Activated CD4-positive, alpha-beta memory T cell treated with anti-CD3 and anti-CD28 coated beads for 36 hours (primary cell): ENCODE measurements at places on chromosomes 7 and 10. TPM values are rescaled to one million over a fixed set of nuclear protein-coding genes. Genes with fewer than 3 reads are reported as not detected.

The LIPF gene
- total RNA-seq: not detected

The HECW1 gene
- not detected for total RNA-seq

The ABCC2 gene
- 0.82 TPM for total RNA-seq

DNA sequence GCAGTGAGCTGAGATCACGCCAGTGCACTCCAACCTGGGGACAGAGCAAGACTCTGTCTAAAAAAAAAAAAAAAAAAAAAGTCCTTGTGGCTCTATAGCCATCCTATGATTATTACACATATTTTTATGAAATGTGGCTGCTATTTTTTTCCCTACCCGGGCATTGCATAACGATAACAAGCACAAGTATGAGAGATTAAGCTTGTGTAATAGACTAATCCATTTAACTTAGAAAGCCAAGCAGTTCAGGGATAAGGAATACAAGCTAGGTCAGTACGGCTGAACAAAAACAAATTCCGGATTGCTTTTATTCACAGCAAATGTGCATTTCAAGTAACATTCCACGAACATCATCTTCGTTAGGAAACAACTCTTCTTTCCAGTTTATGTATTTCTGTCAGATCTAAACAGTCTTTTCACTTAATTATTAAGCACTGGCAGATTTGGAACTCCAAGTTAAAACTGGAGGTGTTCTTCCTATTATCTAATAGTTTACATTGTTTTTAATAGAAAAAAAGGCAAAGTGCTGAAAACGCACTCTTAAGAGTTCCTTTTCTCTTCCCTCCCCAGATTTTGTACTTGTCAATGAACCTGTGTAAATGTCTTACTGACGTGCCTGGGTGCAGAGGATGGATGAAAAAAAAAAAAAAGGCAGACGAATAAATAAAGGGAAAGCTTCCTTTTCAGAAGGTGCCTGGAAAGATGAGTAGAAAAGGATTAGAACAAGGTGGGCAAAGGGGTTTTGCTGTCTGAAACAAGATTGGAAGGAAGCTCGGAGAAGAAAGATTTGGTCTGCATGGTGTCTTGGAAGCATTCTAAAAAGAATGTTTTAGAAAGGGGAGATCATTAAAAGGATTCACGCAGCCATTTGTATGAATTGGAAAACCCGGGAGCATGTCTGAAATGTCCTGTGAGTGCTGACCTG lies 81.1 kb downstream of the PRTFDC1 start:
- H3K36me3 ChIP-seq: peaks cover 9% of the 10 kb centered on the region
- no peak overlapping the region for H3K27ac ChIP-seq
- peaks cover 14% of the 10 kb centered on the region for H3K4me1 ChIP-seq

- H3K36me3 ChIP-seq: no peaks in the 10 kb centered on the region
- no peak overlapping the region for H3K27ac ChIP-seq
- no peaks in the 10 kb centered on the region for H3K27me3 ChIP-seq
- no peaks in the 10 kb centered on the region for H3K4me1 ChIP-seq
- no peak for DNase-seq
These were observed 233.4 kb downstream of the PTN start for GRCh38 chr7:137110091-137110509.

- no peaks in the 10 kb centered on the region for H3K27me3 ChIP-seq
- peaks cover 2% of the 10 kb centered on the region for H3K4me1 ChIP-seq
- DNase-seq: no peak
- no peak overlapping the region for H3K4me3 ChIP-seq
- no peaks in the 10 kb centered on the region for H3K36me3 ChIP-seq
- H3K27ac ChIP-seq: no peak overlapping the region
These were observed 278.7 kb downstream of the DOCK4 start for GRCh38 chr7:111927353-111928019.
